ENCODE measurements at places on chromosomes 13 and 19. TPM values are rescaled to one million over a fixed set of nuclear protein-coding genes. Genes with fewer than 3 reads are reported as not detected.
A peak's percentile ranks its signal among the peaks of the same experiment; 100 is the strongest.

DNA sequence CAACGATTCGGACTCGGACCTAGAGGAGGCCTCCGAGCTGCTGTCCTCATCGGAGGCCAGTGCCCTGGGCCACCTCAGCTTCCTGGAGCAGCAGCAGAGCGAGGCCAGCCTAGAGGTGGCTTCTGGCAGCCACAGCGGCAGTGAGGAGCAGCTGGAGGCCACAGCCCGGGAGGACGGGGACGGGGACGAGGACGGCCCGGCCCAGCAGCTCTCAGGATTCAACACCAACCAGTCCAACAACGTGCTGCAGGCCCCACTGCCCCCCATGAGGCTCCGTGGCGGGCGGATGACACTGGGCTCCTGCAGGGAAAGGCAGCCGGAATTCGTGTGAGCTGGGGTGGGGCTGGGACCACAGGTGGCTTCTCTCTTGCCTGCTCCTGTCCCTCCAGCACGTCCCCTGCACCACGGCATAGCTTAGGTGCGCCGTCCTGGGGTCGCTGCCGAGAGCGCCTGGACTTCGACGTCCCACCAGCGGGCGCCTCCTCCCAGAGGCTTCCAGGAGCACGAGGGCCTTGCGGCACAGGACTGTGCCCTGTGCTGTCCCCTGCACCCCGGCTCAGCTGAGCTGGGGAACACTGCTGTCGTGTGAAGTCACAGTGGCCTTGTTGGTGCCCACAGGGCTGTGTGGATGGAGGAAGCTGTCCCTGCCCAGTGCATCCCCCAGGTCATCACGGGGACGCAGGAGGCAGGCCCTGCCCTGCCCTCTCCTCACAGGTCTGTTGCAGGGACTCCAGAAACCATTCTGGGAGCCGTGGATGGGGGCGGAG, 9.3 kb downstream of the POLR2E start:
- DNase-seq: no peak

GRCh38 chr13:100438059-100438788, 150.4 kb downstream of the GGACT start:
- DNase-seq: no peak

DNA sequence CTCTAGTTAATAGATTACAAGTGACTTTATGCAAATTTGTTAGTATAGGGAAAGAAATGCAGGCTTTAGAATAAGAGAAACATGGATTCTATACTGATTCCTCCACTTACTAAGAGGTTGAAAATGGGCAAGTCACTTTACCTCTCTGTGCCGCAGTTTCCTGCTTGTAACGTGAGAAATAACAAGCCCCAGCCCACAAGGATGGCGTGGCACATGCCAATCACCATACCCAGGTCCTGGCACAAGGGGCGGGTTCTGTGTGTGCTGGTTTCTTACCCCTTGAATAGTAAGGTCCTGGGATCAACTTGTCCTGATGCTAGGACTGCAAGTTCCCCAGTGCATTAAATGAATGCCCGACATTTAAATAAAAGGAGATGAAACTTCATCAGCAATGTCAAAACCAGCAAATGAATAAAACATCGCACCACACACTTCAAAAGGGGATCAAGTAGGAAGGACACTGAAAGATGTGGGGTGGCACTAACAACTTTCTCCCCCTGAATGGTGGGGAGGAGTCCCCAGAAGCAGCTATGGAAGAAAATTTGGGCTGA, 7.9 kb upstream of the SIGLEC9 start:
- no peak for DNase-seq

- no peak for DNase-seq
Observed at GRCh38 chr13:84192125-84192524, 309.9 kb upstream of the SLITRK1 start.

Gene PCDH8
- total RNA-seq: not detected

GRCh38 chr13:33183431-33184111, 102.0 kb downstream of the STARD13 start:
- DNase-seq: no peak

Gene PDX1
- total RNA-seq: not detected

DNA sequence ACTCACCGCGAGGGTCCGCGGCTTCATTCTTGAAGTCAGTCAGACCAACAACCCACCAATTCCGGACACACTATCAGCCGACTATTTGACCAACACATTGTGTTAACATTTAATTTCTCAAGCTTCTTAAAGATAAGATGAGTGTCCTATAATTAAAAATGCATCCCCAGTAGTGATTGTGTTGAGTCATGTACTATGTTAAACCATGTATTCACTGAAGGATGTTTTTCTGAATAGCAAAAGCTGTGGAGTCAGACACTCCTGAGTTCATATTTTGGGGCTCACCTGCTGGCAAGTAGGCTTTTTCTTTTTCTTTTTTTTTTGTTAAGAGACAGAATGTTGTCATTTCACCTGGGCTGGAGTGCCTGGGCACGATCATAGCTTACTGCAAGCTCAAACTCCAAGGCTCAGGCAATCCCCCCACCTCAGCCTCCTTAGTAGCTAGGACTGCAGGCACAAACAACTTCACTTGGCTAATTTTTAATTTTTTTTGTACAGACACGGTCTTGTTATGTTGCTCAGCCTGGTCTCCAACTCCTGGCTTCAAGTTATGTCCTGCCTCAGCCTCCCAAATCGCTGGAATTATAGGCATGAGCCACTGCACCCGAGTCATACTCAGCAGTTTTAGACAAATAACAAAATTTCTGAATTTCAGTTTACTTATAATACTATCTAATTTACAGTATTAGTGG, 606.9 kb downstream of the PCDH9 start:
- no peak for DNase-seq

DNA sequence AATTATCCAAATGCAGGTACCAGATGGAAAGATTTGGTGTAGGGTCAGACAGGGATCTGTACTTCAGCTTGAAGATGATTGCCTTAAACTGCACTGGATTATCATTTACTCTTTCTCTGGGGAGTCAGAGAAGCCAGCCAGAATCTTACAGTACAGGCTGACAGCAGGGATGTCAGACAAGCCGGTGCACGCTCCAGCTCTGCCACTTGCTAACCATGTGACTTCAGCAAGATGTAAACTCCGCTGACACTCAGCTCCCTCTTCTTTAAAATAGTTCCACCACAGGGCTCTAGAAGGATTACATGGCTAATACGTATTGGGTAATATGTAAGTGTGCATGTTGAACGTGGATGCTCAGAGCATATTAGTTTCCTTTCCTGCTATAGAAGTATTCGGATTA, 251.4 kb upstream of the MAB21L1 start:
- DNase-seq: no peak

- no peak for DNase-seq
Observed at GRCh38 chr13:79386125-79386826, 19.8 kb downstream of the RBM26 start.

DNA sequence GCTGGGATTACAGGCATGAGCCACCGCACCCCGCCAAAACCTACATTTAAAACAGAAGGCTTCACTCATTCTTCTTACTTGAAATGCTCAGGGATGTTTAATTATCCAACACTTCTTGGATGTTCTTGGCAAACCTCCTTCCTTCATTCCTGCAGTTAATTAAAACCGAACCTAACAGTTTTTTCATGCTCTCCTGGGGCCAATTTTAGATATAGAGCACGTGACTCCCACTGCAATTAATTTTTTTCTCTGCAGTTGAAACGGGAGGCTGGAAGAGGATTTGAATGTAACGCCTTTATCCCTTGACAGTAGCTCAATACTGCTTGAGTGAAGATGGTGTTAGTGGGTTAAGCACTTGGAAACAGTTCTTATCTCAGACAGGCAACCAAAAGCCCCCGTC, 4.6 kb upstream of the ACTL9 start:
- DNase-seq: no peak

Gene MYO16
- 0.67 TPM for total RNA-seq

Gene FXYD1
- 47.3 TPM for total RNA-seq

DNA sequence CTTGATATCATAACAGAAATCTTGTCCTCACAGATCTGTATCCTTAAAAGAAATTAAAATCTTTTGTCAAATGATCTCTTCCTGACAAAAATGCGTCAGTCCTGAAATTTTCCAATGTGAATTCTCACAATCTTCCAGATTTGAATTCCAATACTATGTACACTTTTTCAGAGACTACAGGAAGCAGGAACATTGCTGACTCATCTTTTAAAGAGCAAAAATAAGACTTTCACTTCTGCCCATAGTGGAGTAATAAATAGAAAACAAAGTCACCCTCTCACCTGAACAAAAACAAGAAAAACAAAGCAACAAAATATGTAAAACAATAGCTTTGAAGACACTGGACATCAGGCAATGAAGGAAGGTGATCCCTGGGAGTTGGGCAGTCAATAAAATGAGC, 167.0 kb upstream of the IPO5 start:
- DNase-seq: no peak

GRCh38 chr19:13173139-13173737, 23.0 kb downstream of the IER2 start:
- DNase-seq: no peak

DNA sequence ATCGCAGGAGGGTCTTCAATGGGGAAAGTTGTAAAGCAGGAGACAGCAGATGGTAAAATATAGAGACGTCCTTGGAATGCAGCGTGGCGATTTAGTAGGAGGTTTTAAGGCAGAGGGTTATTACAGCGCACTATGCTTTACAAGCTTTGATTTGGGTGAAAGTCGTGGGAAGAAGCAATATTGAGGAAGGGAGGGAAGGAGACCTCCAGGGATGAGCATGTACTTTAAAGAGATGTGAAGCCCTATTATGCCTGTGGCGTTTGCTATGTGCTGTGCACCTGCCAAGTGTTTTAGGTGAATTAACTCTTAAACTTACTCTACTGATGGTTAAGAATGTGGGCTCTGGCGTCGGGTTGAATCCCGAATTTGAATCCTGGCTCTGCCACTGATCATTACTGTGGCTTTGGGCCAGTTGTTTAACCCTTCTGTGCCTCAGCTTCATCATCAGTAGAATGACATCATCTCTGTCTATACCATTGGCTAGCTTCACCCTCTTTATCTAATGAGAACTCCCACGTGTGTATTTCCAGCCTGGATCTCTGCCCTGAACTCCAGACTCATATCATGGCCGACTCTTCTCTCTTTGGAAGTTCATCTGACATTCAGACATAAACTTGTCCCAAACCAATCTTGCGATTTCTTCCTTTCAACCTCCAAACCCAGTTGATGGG, 583 bp downstream of the CCDC61 start:
- DNase-seq: no peak

Gene CACNA1A
- 0.84 TPM for total RNA-seq

Gene GNG8
- not detected for total RNA-seq

- no peak for DNase-seq
Observed at GRCh38 chr13:95568131-95568530, 15.6 kb downstream of the CLDN10 start.

GRCh38 chr19:6717441-6717971, 2.9 kb downstream of the C3 start:
- no peak for DNase-seq

Gene ELAVL1
- total RNA-seq: 60.2 TPM

GRCh38 chr13:51957377-51958216, 53.7 kb downstream of the ATP7B start:
- no peak for DNase-seq

DNA sequence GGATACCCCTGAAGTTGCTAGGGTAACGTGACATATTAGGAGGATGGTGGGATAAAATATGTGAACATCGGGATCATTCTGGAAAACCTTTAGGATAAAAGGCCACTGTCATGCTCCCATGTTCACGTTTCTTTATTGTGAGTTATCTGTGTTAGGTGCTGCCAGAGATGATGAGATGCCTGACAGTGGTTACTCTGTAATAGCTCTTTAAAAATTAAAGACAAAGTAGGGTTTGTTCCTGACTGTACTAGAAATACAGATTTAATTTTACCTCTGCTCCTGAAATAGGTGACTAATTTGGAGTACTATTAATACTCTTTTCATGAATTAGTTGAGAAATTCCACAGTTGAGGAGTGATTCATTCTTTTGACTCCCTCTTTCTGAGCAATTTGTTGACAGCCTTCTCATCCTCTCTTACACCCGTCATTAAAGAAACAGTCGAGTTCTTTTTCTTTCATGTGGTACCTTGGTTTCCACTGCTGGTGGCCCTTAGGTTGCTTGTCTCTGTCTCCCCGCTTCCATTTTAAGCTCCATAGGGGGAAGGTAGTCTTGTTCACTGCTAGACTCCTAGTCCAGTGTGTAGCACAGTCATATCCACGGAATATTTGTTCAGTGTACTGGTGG, 28.4 kb downstream of the SAE1 start:
- peak; percentile 0 for DNase-seq

Gene COL4A1
- 1,996 TPM for total RNA-seq

GRCh38 chr13:112113348-112113747, 46.4 kb downstream of the SOX1 start:
- no peak for DNase-seq

DNA sequence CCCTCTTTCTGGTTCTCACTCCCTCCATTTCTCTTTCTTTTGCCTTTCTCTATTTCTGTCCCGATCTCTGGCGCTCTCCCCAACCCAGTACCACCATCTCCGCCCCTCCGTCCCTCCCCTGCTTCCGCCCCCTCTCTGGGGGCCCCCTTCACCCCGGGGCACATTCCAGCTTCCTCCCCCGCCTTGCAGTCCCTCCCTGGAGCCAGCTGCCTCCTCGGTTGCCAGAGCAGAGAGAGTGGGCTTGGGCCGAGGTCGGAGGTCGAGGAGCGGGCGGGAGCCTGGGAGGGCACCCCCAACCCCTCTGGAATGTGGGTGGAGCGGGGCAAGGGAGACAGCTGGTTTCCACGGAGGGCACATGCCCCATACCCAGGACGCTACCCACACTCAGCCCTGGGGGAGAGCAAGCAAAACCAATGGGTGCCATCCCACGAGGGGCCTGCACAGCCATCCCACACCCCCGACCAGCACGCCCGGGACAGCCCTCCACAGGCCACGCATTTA, 6.5 kb upstream of the CIRBP start:
- no peak for DNase-seq

DNA sequence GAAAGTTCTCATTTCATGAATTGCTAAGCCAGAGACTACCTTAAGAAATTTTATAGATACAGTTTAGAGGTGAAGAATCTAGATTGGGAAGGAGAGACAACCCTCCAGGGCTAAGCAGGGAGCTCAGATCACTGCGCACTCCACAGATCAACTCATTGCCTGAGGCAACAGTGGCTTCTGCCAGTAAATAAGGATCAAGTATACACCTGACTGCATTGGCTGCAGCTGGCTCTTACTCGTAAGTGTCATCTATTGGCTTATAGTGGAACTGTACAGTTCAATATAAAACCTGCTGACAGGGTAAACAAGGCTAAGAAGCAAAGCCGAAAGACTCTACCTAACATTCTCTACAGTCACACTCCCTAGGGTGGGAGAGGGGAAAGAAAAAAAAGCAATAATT, 18.0 kb upstream of the C1QTNF9B start:
- DNase-seq: no peak

Gene KCNRG
- total RNA-seq: 0.67 TPM

- DNase-seq: peak; percentile 82
Observed at GRCh38 chr19:35253316-35254286, 4.8 kb downstream of the LSR start.

Gene ZNF154
- total RNA-seq: 4.8 TPM

- no peak for DNase-seq
Observed at GRCh38 chr19:16361926-16362325, 37.3 kb downstream of the KLF2 start.

DNA sequence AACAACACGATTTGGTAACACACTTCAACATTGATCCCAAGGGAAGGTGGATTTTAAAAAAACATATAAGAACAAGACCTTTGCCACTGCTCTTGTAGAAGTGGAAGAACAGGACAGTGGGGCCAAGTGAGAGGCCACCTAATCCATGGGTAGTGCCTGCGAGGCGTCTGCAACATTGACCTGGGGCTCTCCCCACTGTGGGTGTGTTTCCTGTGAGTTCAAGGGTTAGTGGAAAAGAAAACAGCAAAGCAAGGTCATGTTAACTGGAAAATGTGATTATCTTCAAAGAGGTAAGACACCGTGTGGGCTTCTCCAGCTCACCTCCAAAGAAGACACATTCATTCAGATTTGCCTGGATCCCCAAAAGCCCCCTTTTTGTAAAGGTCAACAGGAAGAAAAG, 327.0 kb downstream of the UQCRFS1 start:
- DNase-seq: no peak

All from mesenteric fat pad (tissue), 1 donor.